ENCODE measurements at places on chromosomes 5 and 9.

DNA sequence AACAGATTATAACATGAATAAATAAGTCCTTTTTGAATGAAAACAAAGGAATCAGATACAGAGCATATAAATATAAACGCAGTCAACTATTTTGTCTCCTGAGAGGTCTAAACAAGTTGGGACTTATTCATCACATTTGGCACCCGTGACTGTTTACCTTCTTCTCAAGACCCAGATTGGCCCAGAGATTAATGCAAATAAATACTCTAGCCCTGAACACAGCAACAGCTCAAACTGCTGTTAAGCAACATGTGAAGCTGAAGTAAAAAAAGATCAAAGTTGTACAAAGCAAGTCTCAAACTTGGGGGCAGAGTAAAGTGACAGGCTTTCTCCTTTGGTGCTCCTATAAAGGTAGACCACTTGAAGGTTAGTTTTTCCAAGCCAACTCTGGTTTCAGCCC lies 95.0 kb upstream of the NR5A1 start:
- DNase-seq: no peak

DNA sequence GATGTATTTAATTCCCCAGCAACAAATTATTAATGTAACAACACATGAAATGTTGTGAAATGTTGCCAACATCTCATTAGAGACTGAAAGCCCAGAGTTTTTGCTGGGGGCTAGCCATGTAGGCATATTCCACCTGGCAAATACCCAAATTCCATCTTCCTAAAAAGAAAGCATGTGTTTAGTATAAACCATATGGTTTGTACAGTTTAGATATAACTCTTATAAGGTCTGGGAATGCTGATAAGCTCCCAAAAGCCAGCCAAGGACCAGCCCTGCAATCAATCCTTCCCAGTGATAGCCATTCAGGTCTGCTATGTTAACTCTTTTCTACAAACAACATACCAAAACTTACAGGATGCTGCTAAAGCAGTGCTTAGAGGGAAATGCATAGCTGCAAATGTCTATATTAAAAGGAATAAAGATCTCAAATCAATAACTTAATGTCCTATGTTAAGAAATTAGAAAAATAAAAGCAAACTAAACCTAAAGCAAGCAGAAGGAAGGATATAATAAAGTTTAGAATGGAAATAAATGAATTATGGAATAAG lies 158.9 kb downstream of the AUH start:
- no peak for DNase-seq

DNA sequence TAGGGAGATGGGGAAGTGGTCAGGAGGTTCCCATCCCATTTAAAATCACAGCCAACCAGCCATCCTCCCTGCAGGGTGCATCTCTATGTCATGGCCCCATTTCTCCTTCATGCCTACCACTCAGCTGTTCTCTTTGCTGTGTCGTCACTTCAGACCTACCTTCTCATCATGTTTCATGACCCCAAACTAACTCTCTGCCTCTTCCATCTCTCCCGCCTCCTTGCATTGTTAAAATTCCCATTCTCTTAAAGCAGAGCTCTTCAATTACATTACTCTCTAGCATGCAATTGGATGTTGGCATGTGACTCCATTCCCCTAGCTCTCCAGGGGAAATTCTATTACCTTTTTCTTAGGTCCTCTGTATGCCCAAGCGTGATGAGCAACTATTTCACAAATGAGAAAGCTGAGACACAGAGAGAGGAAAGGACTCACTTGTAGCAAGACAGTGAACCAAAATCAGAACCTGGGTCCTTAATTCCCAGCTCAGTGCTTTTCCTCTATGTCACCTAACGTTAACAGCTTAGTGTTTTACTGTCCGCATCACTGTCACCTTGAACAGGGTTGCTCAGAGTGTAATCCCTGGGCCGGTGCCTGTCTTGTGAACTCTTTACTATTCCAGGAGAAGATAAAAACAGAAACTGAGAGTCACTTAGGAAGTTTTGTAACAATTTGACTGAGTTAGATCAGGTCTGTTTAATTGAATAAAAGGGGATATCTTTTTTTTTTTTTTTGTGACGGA lies 28.1 kb downstream of the PDE6A start:
- DNase-seq: no peak

GRCh38 chr9:137919649-137920141 lies 42.1 kb downstream of the CACNA1B start:
- DNase-seq: no peak

- no peak for DNase-seq
These were observed 9.7 kb downstream of the RICTOR start for GRCh38 chr5:39064450-39064849.

- DNase-seq: no peak
These were observed 5.8 kb downstream of the SH3RF2 start for GRCh38 chr5:145942201-145942600.

Measured in GM06990 (cell line).